HTR-8/SVneo (cell line): ENCODE measurements at places on chromosomes 7 and 10.

GRCh38 chr10:77643795-77644468 is 6.3 kb upstream of the KCNMA1 start:
- DNase-seq, result peak; percentile 64

- DNase-seq, result no peak
These were observed 14.9 kb downstream of the DNMBP start for GRCh38 chr10:99994801-99995200.

GRCh38 chr10:77031531-77032187 is 605.9 kb downstream of the KCNMA1 start:
- DNase-seq, result no peak

GRCh38 chr10:101379663-101380352 is 25.8 kb downstream of the BTRC start:
- no peak for DNase-seq
